Osteocyte (in vitro differentiated cells): ENCODE measurements at places on chromosomes 3 and 15. TPM values are rescaled to one million over a fixed set of nuclear protein-coding genes. Genes with fewer than 3 reads are reported as not detected.

- H3K4me3 ChIP-seq: no peak overlapping the region
- H3K36me3 ChIP-seq: no peaks in the 10 kb centered on the region
- no peak overlapping the region for H3K27ac ChIP-seq
- no peak for DNase-seq
Measured at GRCh38 chr3:191721990-191722389, 261.0 kb downstream of the PYDC2 start.

DNA sequence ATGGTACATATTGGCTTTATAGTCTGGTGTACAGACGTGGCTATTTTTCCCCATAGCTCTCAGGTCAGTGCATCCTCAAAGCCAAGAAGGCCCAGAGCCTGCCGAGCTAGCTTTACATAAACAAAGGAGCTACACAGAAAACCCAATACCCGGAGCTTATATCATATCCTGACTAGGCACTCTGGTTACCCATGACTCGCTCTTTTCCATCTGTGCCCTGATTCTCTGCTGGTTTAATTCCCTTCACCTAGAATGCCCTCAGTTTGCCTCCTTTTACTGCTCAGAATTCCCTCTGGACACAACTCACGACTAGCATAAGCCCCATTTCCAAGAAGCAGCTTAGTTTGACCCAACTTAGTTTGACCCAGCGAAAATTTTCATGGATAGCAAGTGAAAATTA is 110.8 kb downstream of the TIGIT start:
- no peak overlapping the region for H3K4me3 ChIP-seq
- H3K27me3 ChIP-seq: peaks cover 25% of the 10 kb centered on the region
- no peak for DNase-seq

DNA sequence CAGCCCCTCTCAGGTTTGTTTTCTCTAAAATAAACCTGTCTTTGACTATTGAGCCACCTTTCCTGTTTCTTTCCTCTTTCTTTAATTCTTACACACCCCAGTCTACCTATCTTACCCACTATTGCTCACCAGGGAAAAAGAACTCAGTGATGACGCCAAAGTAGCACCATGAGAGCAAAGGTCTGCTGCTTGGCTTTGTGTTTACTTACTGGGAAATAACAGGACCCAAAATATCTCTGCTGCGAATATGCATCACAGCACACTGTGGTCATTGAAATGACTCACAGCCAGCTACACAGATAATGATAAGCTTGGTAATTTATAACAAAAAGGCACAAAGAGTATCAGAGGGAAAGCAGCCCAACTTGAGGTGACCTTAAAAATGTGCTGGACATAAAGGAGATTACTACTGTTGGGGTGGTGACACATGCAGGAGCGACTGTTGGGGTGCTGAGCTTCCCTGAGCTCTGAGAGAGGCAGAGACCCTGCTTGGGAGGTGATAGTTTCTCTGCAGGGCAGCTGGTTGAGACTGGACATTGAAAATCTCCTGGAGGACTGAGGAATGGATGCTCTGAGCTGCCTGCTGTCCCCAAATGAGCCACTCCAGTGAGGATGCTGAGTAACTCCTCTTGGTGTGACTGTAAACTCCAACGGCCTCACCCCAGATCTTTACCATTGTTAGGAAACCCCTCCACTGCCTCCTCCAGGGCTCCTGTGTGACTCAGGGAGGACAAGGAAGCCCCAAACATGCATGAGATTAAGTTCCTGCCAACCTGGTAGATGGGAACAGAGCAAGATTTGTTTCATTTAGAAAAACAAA is 14.5 kb downstream of the EFCAB12 start:
- peaks cover 6% of the 10 kb centered on the region for H3K27me3 ChIP-seq
- no peak overlapping the region for H3K4me3 ChIP-seq
- H3K36me3 ChIP-seq: no peaks in the 10 kb centered on the region
- peaks cover 4% of the 10 kb centered on the region for H3K4me1 ChIP-seq
- DNase-seq: no peak

GRCh38 chr15:62734706-62735105 is 307.8 kb upstream of the TPM1 start:
- DNase-seq: no peak
- H3K36me3 ChIP-seq: peaks cover 18% of the 10 kb centered on the region
- no peaks in the 10 kb centered on the region for H3K27me3 ChIP-seq
- no peak overlapping the region for H3K27ac ChIP-seq
- H3K4me1 ChIP-seq: peaks cover 2% of the 10 kb centered on the region

ZPLD1 gene
- total RNA-seq: not detected in 2 replicates
